Erythroblast (primary cell): ENCODE measurements at places on chromosomes 1 and 21.

DNA sequence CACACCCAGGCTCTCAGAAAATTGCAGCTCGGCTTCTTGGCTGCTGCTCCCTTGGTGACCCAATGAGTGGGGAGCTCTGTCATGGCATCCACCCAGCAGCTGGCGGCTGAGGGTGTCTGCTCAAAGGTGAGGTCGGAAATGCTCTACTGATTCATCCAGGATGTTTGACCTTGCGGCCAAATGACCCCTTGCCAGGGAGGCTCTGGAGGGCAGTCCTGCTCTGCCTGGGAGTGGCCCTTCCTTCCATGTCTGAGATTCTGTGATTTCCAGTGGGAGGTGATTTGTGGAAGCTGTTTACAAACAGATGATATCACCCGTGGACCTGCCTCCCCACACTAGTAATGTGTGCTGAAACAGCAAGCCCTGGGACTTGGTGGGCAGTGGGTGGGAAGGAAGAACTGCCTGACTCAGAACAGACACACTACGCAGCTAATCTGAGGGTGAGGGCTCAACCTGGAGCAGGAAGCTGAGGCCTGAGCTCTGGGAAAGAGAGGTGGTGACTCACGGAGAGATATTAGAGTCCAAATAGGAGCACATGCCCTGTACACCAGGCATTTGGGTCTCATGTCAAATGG lies 3.0 kb downstream of the CRCT1 start:
- no peak for DNase-seq

- no peak for DNase-seq
Observed at GRCh38 chr1:234721476-234722269, 111.7 kb upstream of the IRF2BP2 start.

- no peak for DNase-seq
Observed at GRCh38 chr1:4830707-4831106, 176.3 kb downstream of the AJAP1 start.

- no peak for DNase-seq
Observed at GRCh38 chr1:175537571-175537970, 205.8 kb downstream of the TNR start.

- peak; percentile 15 for DNase-seq
Observed at GRCh38 chr1:13228343-13228781, 2.4 kb upstream of the PRAMEF18 start.

DNA sequence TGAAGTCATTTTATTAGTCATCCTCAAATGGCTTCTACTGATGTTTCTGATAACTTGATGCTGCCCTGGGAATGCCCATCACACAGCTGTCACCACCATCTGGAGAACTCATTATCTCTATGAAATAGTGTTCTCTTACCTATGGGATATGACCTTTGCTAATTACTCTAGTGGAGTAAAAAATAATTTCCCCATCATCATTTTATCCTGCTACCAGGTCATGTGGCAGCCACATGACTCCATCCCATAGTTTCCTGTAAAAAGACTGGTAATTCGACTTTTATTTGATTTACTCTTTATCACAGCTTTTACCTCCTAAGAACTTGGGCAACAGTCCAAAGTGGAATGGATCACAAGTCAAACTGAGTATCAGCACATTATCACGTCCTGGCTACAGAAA lies 76.1 kb upstream of the USP25 start:
- DNase-seq, result no peak

- DNase-seq, result no peak
Observed at GRCh38 chr1:3550511-3551289, 60.6 kb downstream of the MEGF6 start.

DNA sequence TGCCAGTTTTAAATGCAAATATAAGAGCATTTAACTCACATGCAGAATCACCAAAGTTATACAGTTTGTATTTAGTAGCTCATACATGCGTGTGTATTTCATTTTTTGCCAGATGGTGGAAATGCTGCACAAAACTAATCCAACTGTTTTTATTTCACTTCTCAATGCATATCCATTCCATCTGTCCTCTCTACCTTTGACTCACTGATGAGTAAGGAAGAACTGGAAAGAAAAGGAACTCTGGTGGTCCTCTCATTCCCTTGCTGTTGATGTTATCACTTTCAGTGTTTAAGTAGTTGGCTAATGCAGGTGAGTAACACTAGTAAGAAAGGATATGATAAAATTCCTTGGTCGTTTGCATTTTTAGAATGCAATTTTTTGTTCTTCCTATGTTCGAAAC lies 5.7 kb upstream of the SLC1A7 start:
- no peak for DNase-seq

DNA sequence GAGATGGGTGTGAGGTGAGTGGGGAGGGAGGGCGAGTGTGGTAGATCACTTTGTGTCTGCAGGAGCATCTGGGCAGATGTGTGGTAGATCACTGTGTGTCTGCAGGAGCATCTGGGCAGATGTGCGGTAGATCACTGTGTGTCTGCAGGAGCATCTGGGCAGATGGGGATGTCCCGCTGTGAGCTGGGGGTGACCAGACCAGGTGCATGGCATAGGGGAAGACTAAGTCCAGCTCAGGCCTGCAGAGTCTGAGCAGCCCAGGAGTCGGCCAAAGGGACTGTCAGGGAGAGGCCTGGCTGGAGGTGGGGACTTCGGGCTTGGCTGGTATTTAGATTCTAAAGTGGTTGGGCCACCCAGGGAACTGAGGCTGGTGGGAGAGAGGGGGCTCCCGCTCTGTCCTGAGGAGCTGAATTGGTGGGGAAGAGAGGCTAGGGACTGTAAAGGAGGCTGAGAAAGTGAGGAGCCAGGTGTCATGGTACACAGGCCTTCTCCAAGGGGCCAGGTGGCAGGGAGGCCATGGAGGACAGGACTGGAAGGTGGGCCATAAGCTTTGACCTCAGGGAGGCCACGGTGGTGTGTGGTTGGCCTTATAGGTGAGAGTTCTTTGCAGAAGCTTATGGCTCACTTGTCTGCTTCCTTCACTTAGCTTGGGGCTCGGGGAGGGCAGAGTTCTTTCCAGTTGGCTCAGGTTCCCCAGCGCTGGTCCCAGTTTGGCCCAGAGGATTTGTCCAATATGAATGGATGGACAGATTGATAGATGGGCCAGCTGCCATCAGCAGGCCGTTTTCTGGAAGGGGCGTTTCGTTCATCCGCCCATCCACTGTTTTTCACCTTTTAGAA lies 15.6 kb downstream of the ZNF362 start:
- DNase-seq, result no peak

GRCh38 chr1:112818990-112819689 lies 104.0 kb upstream of the PPM1J start:
- DNase-seq, result no peak

- no peak for DNase-seq
Observed at GRCh38 chr1:100349246-100349645, 3.1 kb upstream of the CDC14A start.

DNA sequence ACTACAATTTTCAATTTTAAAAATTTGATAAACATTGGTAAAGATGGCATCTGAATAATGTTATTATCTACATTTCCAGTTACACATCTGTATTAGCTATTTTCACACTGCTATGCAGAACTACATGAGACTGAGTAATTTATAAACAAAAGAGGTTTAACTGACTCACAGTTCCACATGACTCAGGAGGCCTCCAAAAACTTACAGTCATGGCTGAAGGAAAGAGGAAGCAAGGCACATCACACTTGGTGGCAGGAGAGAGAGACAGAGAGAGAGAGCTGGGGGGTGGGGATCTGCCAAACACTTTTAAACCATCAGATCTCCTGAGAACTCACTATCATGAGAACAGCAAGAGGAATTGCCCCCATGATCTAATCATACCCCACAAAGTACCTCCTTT lies 850.0 kb downstream of the LTN1 start:
- DNase-seq, result no peak

DNA sequence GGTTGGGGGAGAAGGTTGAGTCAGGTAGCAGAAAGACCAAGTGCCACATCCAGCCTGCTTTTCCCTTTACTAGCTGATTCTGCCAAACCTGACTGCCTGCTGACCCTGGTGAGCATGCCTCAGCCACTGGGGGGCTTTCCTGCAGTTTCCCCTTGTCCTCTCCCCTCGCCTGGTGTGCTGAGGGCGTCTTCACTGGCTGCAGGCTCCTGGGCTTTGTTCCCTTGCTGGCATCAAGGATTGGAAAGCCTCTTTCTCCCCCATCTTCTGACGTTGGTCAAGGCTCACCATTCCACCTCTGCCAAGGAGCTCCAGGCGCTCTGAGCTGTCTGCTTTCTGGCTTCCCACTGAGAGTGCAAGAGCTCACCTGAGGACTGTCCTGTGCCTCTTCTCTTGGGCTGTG lies 28.4 kb downstream of the MAN1C1 start:
- DNase-seq, result no peak

- DNase-seq, result no peak
Observed at GRCh38 chr1:172138634-172139033, 281.9 kb upstream of the C1orf105 start.

DNA sequence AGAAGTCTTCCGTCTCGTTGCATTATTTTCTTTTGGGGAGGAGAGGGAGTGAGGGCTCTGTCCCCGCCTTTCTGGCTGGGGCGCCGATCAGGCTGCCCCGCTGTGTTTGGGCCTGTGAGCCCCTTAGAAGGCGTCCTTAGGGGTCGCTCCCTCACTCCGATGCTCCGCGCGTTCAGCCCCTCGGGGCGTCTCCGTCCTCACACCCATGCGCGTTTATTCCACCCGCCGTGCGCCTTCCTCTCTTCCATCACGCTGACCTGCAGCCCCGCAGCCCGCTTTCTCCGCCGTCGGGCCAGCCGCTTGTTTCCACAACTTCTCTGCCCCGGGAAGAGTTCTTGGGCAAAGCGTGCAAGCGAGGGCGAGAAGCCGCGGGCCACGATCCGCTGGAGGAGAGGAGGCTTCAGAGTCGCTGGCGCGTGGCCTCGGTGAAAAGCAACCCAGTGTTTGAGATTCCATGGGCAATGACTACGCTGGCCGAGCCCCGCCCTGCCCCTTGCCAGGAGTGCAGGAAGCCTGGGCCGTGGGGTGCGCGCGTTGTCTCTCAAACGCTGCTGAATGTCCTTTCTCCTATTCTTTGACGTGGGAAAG lies 27.7 kb downstream of the TRIM11 start:
- DNase-seq, result peak; percentile 44

- no peak for DNase-seq
Observed at GRCh38 chr1:92933459-92933858, 27.8 kb downstream of the DIPK1A start.

- no peak for DNase-seq
Observed at GRCh38 chr1:15350551-15351200, 59.0 kb upstream of the EFHD2 start.

DNA sequence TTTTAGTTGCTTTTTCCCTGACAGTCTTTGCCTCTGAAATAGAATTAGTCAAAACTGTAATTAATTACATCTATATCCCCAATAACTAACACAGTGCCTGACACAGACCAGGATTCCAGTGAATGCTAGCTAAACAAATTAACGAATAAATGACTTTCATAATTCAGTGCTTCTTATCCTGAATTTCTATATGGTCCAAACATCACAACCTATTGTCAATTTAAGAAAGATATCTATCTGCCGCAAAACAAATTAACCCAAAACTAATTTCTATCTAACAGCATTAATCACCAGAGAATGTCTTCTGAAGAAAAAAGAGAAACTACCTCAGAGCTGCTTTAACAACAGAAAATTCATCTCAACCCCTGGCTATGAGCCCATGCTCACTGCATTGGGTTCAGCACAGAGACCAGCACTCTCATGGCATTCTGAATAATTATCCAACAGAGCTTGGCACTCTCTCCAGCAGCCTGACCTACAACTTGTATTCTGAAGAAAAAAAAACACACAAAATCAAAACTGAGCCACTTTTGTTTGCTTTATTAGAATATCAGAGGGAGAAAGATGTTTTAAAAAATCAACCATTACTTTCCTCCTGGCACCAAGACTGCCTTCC lies 547.3 kb upstream of the BEND5 start:
- DNase-seq, result no peak

GRCh38 chr1:161261261-161262235 lies 3.0 kb downstream of the PCP4L1 start:
- DNase-seq, result no peak

DNA sequence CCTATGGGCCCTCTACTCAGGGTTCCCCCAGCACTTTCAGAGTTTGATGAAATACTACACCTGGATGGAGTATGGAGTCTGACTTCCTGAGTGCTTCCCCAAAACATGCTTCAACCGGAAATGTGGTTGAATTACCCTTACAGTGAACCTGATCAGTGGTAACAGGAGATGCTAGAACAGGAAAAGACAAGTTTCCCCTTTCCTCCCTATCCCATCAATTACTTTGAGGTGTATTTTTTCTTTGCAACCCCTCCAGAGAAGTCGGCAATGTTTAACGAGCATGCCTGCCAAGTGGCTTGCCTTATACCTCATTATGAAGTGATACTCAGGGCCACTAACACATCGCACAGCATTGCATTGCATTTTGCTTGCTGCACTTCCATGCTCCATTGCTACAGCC lies 7.0 kb downstream of the KRTAP15-1 start:
- no peak for DNase-seq

DNA sequence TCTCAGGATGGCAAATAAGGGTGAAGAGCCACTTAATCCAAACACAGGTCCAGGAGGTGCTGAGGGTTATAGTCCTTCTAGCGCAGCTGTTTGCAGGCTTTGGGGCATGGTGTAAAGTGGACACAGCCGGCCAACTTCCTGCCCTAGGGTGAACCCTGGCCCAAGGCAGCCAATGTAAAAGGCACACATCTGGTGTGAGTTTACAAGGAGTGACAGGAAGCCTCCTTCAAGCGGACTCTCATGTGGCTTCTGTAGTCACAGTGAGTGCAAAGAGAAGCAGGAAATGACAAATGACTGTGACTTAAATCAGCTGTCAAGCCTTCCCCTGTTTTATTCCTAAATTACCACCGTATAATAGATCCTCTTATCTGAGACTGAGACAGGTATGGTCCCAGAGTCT lies 213.0 kb downstream of the CRB1 start:
- DNase-seq, result no peak

DNA sequence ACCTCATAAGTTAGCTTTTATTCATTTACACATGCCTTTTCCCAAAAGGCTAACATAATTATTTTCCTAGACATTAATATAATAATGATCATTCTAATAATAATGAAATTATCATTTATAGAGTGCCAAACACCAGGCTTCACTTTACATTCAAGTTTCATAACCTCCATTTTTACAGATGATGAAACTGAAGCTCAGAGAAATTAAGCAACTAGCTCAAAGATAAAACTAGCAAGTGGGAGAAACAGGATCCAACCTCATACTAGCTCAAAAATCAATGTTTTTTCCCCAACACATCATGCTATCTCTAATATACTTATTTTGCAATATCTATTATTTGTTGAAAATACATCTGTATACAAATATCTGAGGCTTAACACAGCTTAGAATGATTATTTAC lies 14.0 kb downstream of the LPGAT1 start:
- DNase-seq, result no peak

- DNase-seq, result no peak
Observed at GRCh38 chr1:206723462-206723804, 38.7 kb downstream of the MAPKAPK2 start.

GRCh38 chr1:167683641-167684502 lies 37.9 kb upstream of the MPZL1 start:
- DNase-seq, result no peak

GRCh38 chr1:25836695-25837094 lies 16.9 kb downstream of the MTFR1L start:
- no peak for DNase-seq

- DNase-seq, result peak; percentile 57
Observed at GRCh38 chr1:235127732-235128455, 743 bp downstream of the TOMM20 start.
